ENCODE measurements at places on chromosomes 1 and 21.

- ATAC-seq = no peak
Observed at GRCh38 chr1:90291431-90292216, 296.7 kb downstream of the ZNF326 start.

GRCh38 chr1:235632506-235633401 lies 16.8 kb downstream of the GNG4 start:
- no peak for ATAC-seq

GRCh38 chr1:152735648-152736047 lies 22.2 kb upstream of the KPRP start:
- no peak for ATAC-seq

DNA sequence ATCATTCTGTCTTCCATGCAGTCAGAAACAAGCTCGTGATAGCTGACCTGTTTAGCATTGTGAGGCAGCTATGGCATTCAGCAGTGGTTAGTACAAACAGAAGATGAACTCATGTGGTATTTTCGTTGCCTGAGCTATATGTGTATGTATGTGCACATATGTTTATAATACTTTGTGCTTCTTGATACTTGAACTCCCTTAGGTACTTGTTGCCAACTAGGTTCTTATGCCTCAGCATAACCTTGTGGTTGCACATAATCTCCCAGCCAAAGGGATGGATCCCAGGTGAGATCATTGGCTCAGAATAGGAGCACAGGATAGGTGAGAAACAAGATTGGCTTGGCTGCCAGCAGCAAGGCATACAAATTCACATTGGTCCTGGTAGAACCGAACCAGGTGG lies 86.1 kb downstream of the VPS26C start:
- ATAC-seq = no peak

GRCh38 chr21:31895077-31895835 lies 22.4 kb downstream of the HUNK start:
- no peak for ATAC-seq

GRCh38 chr1:61071205-61072130 lies 10.9 kb upstream of the NFIA start:
- no peak for ATAC-seq

GRCh38 chr1:28891256-28891655 lies 23.1 kb upstream of the EPB41 start:
- no peak for ATAC-seq

DNA sequence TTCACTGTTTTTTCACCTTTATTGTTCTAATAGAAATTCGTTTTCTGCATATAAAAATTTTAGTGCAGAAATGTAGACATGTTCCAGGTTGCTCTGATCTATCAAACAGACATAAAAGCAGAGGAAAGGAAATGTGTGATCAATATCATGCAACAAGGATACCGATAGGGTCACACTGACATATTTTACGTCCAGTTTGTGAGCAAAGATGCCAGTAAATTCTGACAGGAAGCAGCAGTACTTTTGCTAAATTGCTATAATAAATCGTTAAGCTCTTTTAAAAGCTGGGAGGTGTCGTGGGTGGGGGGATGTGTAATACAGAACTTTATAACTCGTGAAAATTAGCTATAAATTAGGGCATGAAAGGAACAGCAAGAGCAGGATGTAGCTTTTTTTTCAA lies 955.2 kb downstream of the BRINP3 start:
- no peak for ATAC-seq

All from gastroesophageal sphincter (tissue), 4 donors.